ENCODE measurements at places on chromosomes 16 and 17. TPM values are rescaled to one million over a fixed set of nuclear protein-coding genes. Genes with fewer than 3 reads are reported as not detected.
A peak's percentile ranks its signal among the peaks of the same experiment; 100 is the strongest.

GRCh38 chr17:50882851-50883250 is 16.7 kb upstream of the TOB1 start:
- H3K4me3 ChIP-seq, result no peak overlapping the region
- peak; percentile 62 for DNase-seq
- H3K27ac ChIP-seq, result no peak overlapping the region
- H3K36me3 ChIP-seq, result no peaks in the 10 kb centered on the region

GRCh38 chr17:7418472-7419152 is 1.5 kb upstream of the SPEM1 start:
- DNase-seq, result no peak
- no peaks in the 10 kb centered on the region for H3K27me3 ChIP-seq
- no peak overlapping the region for H3K27ac ChIP-seq
- no peak overlapping the region for H3K4me3 ChIP-seq
- peaks cover 1% of the 10 kb centered on the region for H3K4me1 ChIP-seq

DNA sequence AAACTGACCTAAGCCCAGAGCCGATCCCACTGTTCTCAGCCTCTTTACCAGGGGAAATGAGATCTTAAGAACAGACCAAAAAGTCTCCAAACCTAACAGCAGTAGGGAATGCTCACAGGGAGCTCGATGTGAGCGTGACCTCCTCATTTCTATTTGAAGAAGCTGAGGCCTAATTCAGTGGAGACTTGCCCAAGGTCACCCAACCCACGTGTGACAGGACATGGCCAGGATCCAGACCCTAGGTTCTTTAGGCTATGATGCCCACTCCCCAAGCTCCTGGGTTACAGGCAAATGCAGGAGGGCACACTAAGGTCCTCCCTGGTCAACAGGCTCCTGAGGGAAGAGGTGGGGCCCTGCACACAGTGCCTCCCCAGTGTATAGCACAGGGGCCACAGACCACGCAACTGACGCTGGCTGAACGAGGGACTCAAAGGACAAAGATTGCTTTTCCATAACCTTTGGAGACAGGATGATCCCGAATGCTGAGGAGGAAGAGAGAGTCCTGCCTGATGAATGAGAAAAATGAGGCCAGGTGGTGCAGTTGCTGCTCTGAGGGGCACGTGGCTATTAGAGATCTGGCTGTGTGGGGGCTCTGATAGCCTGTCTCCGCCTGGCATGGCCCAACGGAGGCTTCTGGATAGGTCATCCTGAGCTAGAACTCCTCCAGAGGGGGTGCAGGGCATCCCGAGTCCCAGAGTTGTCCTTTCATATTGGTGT is 24.0 kb downstream of the MAP3K14 start:
- H3K27ac ChIP-seq, result peak overlapping the region; percentile 49
- no peak overlapping the region for H3K4me3 ChIP-seq
- no peaks in the 10 kb centered on the region for H3K27me3 ChIP-seq
- no peak for DNase-seq

- no peaks in the 10 kb centered on the region for H3K36me3 ChIP-seq
- no peak for DNase-seq
- no peak overlapping the region for H3K27ac ChIP-seq
- H3K27me3 ChIP-seq, result peaks cover 6% of the 10 kb centered on the region
- no peaks in the 10 kb centered on the region for H3K4me1 ChIP-seq
- H3K4me3 ChIP-seq, result no peak overlapping the region
These were observed 7.3 kb downstream of the HS3ST4 start for GRCh38 chr16:25699069-25699468.

- no peaks in the 10 kb centered on the region for H3K27me3 ChIP-seq
- H3K36me3 ChIP-seq, result no peaks in the 10 kb centered on the region
- no peaks in the 10 kb centered on the region for H3K4me1 ChIP-seq
- DNase-seq, result no peak
These were observed 105.0 kb upstream of the MON1B start for GRCh38 chr16:77085981-77086380.

- no peaks in the 10 kb centered on the region for H3K4me1 ChIP-seq
- H3K27ac ChIP-seq, result peak within 1 kb of the TSS; percentile 2
- no peaks in the 10 kb centered on the region for H3K36me3 ChIP-seq
These were observed at the start of gene ACSM5 for GRCh38 chr16:20409398-20410120. ACSM5 (plus strand) TSS chr16:20409534; CDS start chr16:20411485, 1,951 bp downstream.

RGS9 gene
- 8.6 TPM for total RNA-seq

DNA sequence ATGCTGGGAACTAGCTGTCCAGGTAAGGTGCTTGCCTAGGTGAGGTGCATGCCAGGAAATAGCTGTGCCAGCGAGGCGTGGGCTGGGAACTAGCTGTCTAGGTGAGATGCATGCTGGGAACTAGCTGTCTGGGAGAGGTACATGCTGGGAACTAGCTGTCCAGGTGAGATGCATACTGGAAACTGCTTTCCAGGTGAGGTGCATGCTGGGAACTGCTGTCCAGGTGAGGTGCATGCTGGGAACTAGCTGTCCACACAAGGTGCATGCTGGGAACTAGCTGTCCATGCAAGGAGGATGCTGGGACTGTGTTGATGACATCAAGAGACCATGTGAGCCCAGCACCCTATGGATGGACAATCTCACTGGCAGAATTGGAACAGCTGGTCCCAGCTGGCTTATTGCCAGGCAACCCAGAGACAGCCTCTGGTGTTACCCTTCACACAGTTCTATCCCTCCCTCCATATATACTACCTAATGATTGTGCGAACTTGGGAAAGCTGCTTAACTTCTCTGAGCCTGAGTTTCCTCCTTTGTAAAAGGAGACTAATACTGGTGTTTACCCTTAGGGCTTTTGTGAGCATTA is 479.9 kb upstream of the RBFOX1 start:
- H3K27ac ChIP-seq, result no peak overlapping the region
- DNase-seq, result no peak
- H3K36me3 ChIP-seq, result no peaks in the 10 kb centered on the region
- no peaks in the 10 kb centered on the region for H3K27me3 ChIP-seq

MYH2 gene
- 0.02 TPM for total RNA-seq

- peaks cover 8% of the 10 kb centered on the region for H3K4me1 ChIP-seq
- no peaks in the 10 kb centered on the region for H3K36me3 ChIP-seq
- no peak overlapping the region for H3K27ac ChIP-seq
- no peak for DNase-seq
These were observed 34.7 kb upstream of the AKAP1 start for GRCh38 chr17:57050306-57050705.

GRCh38 chr17:56779898-56780777 is 53.6 kb downstream of the C17orf67 start:
- no peak overlapping the region for H3K27ac ChIP-seq
- H3K4me3 ChIP-seq, result peak overlapping the region; percentile 58
- peaks cover 16% of the 10 kb centered on the region for H3K27me3 ChIP-seq
- no peaks in the 10 kb centered on the region for H3K36me3 ChIP-seq
- H3K4me1 ChIP-seq, result peaks cover 9% of the 10 kb centered on the region

DNA sequence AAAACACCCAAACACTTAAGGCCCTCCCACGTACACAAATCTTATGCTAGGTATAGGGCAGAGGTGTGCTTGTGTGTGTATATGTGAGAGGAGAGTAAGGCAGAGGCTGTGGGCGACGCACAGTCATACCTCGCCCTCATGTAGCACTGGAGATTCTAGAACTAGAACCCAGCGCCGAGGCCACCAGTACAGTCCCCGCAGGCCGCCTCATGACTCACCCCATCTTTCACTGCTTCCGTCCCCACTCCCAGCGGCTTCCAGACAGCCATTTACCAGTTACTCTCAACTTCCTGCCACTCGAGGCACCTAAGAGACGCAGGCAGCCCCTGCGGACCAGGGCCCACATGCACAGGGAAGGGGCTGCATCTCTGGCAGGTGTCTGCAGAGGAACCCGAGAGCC is 23.2 kb upstream of the CYTH1 start:
- DNase-seq, result no peak
- H3K27me3 ChIP-seq, result no peaks in the 10 kb centered on the region
- H3K4me1 ChIP-seq, result no peaks in the 10 kb centered on the region
- H3K27ac ChIP-seq, result no peak overlapping the region

- no peaks in the 10 kb centered on the region for H3K36me3 ChIP-seq
- H3K27me3 ChIP-seq, result no peaks in the 10 kb centered on the region
- no peaks in the 10 kb centered on the region for H3K4me1 ChIP-seq
- no peak for DNase-seq
These were observed 233.7 kb upstream of the IRX5 start for GRCh38 chr16:54696970-54697369.

DNA sequence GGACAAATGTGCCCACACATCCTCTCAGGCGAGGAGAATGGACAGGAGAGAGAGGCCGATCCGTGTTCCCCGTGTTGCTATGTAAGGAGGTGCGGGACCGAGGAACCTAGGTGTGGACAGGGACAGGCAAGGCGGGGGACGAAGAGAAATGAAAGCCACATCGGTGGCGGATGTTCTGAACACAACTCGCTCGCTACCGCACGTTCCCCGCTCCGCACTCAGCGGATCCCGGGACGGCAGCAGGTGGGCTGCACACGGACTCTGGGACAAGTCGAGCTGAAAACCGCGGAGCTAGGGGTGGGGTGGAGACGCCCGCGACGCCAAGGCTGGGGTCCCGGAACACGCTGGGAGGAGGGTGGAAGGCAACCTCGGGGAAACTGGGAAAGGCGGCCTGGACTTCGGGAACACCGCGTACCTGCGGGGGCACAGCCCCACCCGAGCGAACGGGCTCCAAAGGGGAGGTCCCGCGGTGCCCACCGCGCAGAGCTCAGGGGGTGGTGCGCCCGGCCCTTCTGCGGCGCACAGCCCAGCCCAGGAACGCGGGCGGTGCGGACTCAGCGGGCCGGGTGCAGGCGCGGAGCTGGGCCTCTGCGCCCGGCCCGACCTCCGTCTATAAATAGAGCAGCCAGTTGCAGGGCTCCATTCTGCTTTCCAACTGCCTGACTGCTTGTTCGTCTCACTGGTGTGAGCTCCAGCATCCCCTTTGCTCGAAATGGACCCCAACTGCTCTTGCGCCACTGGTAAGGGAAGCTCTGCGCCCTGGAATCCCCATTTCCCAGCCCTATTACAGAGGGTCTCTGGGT is at the start of gene MT1E:
TSS of gene MT1E (plus strand) at position 642 of the 803 bp plus-strand sequence. CDS start at position 713, 71 bp downstream.
- no peaks in the 10 kb centered on the region for H3K27me3 ChIP-seq
- H3K4me1 ChIP-seq, result peaks cover 25% of the 10 kb centered on the region
- H3K27ac ChIP-seq, result peak within 1 kb of the TSS; percentile 80
- H3K36me3 ChIP-seq, result no peaks in the 10 kb centered on the region
- peak within 1 kb of the TSS; percentile 76 for H3K4me3 ChIP-seq
- DNase-seq, result peak; percentile 65

DNA sequence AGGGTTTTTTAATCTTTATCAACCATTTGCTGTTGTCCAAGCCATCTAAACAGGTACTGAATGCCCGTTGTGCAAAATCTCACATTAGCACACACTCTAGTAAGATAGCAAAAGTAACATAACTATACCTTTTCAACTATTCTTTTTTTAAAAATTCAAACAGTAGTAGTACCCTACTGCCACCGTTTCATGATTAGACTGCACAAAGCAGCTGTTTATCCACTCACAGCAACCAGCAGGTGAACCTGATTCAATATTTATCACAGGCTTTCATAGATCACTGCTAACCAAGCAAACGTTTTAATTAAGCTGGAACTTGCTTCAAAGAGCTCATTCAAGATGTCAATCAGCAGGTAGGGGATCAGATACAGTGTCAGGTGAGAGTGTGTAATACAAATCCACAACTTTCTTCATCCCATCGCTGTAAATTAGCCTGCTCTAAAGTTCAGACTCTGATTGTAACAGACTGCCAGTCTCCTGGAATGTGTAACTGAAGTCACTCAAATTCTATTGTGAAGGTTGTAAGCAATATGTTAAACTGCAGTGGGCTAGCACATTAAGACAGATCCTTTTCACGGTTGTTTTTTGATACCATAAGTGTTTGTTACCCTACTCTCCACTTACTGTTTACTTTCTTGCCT is 47.3 kb downstream of the BRIP1 start:
- H3K36me3 ChIP-seq, result peaks cover under 1% of the 10 kb centered on the region
- no peak overlapping the region for H3K4me3 ChIP-seq
- no peak for DNase-seq
- no peaks in the 10 kb centered on the region for H3K27me3 ChIP-seq
- H3K27ac ChIP-seq, result no peak overlapping the region

DNA sequence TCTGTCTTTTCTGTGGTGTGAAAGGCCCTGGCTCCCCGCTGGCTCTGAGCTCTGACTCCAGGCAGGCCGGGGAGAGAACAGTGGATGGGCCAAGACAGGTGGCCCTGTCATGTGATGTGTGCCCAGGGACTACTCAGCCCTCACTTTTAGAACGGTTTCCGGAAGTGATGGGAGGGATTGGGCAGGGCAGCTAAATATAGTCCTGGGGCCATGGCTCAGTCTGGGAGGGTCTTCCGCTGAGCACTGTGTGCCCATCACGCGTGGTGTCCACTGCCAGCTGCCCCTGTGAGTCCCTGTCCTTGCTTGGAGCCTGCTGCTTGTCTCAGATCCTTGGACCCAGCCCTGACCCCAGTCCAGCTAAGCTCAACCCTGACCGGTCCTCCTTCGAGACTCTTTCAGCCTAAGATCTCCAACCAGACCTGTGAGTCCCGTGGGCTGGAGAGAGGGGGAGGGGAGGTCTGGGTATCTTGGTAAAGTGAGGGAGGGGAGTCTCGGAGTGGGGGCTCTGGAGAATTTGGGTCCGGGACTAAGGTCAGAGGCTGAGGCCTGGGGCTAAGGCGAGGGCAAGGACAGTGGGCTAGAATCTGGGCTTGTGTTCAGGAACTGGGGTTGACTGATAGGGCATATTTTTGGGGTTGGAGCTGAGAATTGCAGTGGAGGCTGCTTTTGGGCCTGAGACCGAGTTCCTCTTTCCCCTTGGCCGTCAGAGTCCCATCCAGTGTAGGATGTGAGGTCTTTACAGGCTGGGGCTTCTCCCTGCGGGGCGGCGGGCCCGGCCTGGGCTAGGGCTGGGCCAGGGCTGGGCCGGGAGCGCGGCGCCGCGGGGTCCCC is at the start of gene TRIM72:
TSS of gene TRIM72 (plus strand) at position 243 of the 831 bp plus-strand sequence. CDS start 620 bp downstream, outside the sequence.
- H3K36me3 ChIP-seq, result no peaks in the 10 kb centered on the region
- no peak for DNase-seq
- peaks cover 46% of the 10 kb centered on the region for H3K27me3 ChIP-seq
- H3K4me1 ChIP-seq, result peaks cover 12% of the 10 kb centered on the region
- H3K27ac ChIP-seq, result no peak within 1 kb of the TSS

CACNG4 gene
- total RNA-seq, result 1.3 TPM

GRCh38 chr17:3890878-3891219 is 2.0 kb downstream of the CAMKK1 start:
- no peaks in the 10 kb centered on the region for H3K27me3 ChIP-seq
- H3K27ac ChIP-seq, result peak overlapping the region; percentile 88
- peaks cover 65% of the 10 kb centered on the region for H3K4me1 ChIP-seq
- H3K4me3 ChIP-seq, result no peak overlapping the region

PARD6A gene
- 1.2 TPM for total RNA-seq

EVPLL gene
- not detected for total RNA-seq

TNRC6A gene
- 51.1 TPM for total RNA-seq

SLC47A1 gene
- total RNA-seq, result 0.17 TPM

GRCh38 chr17:61218438-61218837 is 181.2 kb upstream of the TBX2 start:
- no peaks in the 10 kb centered on the region for H3K27me3 ChIP-seq
- no peaks in the 10 kb centered on the region for H3K36me3 ChIP-seq
- DNase-seq, result peak; percentile 36
- no peak overlapping the region for H3K27ac ChIP-seq
